ENCODE measurements at places on chromosomes 6 and 20.

GRCh38 chr20:11153819-11154218 is 480.0 kb upstream of the JAG1 start:
- no peak for DNase-seq

DNA sequence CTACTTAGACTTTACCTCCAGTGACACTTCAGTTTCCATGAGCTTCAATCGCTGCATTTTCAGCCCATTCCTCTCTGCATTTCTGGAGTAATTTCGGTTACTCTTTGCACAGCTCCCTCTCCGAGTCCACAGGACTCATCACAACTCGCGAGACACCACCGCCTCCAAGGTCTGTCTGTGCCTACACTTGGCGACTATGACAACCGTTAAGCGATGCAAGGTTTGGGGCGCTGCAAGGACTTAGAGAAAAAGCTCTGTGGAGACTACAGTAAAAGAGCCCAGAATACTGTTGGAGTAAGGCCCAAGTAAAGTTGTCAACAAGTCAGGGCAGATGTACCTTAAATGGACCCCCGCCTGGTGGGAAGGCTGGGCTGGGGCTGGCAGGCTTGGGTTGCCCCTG is 95.7 kb upstream of the RPS6KA2 start:
- no peak for DNase-seq

- no peak for DNase-seq
Measured at GRCh38 chr6:98775205-98775604, 59.2 kb upstream of the POU3F2 start.

- DNase-seq = no peak
Measured at GRCh38 chr6:170295510-170296422, 4.9 kb upstream of the DLL1 start.

- peak; percentile 48 for DNase-seq
Measured at GRCh38 chr6:47242483-47243386, 67.0 kb downstream of the TNFRSF21 start.

DNA sequence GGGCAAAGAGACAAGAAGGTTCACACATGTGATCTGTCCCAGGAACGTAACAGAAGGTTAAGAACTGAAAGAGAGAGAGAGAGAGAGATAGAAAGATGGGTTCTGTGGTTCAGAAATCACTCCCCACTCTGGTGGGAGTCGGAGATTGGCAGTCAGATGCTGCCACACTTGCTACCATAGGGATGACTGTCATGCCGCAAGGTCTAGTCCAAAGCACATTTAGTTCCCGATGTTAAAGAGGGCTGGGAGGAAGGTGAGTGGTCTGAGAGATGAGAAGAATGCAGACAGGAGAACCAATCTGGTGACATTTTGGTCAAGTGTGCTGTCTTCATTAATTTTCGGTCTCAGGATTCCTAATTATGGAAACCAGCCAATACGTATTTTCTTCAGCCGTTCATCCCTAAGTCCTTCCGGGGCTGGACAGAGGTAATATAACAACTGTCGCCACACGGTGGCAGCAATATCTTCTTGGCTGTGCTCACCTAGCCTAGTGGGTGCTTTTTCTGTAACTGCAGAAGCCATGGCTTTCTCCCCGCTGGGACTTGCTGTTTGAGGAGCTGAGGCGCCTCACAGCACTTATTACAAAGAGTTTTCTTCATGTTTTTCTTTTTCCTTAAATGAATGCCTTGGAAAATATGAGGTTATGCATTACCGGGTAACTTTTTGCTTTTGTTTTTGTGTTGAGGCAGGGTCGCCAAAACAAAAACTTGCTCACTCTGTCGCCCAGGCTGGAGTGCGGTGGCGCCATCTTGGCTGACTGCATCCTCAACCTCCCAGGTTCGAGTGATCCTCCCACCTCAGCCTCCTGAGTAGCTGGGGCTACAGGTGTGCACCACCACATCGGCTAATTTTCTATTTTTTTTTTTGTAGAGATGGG is 46.0 kb downstream of the SLC35D3 start:
- peak; percentile 65 for DNase-seq

- DNase-seq = no peak
Measured at GRCh38 chr6:12356983-12357972, 67.1 kb downstream of the EDN1 start.

DNA sequence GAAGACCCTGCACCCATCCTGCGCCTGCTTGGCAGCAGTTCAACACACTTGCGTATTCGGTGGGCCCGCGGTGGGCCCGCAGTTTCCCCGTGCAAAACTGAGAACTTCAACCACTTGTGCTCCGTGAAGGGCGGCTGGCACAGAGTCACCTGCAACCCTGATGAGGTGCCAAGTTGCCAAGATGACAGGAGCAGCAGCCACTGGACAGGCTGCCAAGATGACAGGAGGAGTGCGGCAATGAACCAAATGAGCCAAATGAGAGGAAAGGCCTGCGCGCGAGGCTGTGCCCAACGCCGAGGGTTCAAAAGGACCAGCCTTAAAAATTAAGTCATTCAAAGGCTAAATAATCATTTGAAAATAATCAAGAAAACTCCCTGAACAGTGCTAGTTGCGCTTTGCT is 20.1 kb downstream of the DIDO1 start:
- no peak for DNase-seq

DNA sequence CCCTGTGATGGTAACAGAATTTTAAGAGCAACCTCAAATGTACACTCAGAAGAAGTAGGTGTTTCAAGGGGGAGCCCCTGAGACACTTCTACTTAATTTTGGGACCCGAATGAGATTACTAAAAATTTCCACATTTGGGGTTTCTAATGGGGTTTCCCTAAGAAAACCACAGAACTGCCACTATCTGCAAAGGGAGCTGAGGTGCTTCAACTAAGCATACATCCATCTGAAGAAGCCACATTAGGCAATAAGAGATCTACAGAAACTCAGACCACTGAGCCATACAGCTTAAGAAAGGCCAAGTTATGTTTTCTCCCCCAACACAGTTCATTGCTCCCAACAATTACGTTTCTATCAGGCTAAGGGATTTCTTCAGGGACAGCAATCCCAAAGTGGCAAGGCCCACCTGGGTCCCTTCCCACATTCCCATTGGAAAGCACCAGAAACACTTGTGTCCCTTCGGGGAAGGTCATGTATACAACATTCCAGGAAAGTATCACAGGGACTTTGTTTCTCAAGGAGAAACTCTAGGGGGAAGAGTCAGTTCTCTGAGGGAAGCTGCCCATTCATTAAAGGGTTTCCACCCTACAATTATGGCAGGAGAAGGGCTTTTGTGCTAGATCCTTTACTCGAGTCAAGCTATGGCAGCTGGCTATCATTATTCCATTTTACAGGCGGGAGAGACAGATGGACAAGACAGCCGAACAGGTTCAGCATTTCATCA is 5.0 kb downstream of the BCL2L1 start:
- DNase-seq = no peak

- DNase-seq = no peak
Measured at GRCh38 chr6:52333840-52334200, 28.1 kb upstream of the PAQR8 start.

- DNase-seq = no peak
Measured at GRCh38 chr20:7248281-7249201, 481.1 kb downstream of the BMP2 start.

DNA sequence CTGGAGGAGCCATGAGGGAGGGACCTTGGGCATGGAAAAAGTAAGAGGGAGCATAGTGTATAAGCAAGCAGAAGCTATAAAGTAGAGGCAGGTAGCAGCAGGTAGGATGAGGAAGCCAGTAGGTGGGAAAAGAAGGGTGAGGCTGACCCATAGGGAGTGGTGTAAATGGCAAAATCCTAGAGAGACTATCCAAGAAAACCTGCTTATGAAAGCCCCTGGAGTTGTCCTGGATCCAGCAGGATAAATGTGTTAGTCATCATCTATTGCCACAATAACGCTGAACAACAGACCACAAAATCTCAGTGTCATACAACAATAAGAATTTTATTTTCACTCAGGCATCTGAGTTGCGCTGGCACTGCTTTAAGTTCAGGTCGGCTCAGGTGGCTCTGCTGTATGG is 30.2 kb downstream of the CHD6 start:
- DNase-seq = no peak

DNA sequence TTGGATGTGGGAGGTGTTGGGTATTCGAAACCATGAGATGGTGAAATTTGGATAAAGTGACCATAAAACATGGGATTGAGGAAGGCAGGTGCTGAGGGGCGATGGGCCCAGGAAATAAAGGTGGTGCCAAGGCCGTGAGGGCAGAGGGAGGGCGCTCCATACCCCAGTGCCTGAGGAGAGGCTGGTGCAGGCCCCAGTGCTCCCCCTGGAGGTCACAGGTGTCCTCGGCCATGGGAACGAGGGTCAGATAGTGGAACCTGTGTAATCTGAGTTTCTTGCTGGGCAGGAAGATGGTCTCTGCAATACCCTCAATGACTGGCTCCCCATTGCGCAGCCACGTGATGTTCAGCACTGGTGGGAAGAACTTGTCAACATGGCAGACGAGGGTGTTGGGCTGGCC is 16.2 kb downstream of the HLA-DPB1 start:
- no peak for DNase-seq

- peak; percentile 54 for DNase-seq
Measured at GRCh38 chr6:43021270-43022047, at the start of gene RRP36. TSS of gene RRP36 (plus strand) at chr6:43021623. CDS start at chr6:43021655, 32 bp downstream.

DNA sequence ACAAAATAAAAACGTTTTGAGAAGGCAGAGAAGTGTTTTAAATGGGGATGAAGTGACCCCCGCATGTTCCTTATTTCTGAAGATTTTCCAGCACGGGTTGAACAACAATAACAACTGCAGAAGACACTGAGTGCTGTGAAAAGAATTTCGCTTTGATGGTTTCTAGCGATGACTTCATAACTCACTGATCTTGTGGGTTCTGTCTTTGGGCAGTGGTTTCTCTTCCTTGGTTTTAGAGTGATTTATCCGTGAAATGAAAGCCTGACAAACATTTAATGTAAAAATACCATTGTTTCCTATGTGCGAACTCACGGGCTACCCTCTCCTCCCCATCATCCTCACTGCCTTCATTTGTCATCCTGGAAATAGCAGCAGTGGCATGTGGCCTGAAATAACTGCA is 793.9 kb downstream of the QKI start:
- DNase-seq = no peak

- DNase-seq = no peak
Measured at GRCh38 chr20:49037962-49038387, 8.1 kb upstream of the CSE1L start.

- DNase-seq = no peak
Measured at GRCh38 chr6:26195924-26196845, 109.0 kb downstream of the HFE start.

DNA sequence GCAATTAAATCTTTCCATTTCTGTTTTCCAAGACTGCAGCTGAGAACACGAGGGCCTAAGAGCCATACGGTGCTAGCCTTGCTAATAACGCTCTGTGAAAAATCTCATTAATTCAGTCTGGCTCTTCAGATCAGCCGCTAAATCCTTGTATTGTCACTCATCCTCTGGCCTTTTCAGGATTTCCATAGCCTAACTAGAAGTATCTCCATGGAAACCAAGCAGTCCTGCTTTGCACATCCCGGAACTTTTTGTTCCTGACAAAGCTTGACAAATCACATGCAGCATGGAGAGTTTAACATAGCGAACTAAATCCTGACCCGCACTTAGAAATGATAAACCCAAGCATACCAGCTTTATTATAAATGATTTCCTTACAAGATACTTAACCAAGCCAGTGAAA is 383.7 kb downstream of the CD83 start:
- no peak for DNase-seq

- DNase-seq = peak; percentile 42
Measured at GRCh38 chr20:39885975-39886649, 802.9 kb downstream of the MAFB start.

- no peak for DNase-seq
Measured at GRCh38 chr6:65776332-65776731, 69.3 kb upstream of the EYS start.

DNA sequence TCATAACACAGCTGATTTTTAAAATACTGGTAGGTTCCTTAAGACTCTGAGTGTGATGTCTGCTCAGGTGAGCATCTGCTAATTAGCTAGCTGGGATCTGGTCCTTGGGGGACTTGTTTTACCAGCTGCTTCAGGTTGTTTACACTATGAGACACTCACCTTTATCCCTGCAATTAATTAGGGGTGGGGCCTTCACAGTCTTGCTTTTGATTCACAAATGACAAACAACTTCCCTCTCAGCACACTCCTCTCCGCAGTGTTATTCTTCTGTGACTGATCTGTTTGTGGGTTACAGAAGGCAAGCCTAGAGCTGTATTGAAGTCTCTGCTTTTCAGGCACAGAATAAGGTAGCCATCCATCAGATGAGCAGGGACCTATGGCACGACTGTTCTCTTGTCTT is 62.0 kb upstream of the CD83 start:
- no peak for DNase-seq

DNA sequence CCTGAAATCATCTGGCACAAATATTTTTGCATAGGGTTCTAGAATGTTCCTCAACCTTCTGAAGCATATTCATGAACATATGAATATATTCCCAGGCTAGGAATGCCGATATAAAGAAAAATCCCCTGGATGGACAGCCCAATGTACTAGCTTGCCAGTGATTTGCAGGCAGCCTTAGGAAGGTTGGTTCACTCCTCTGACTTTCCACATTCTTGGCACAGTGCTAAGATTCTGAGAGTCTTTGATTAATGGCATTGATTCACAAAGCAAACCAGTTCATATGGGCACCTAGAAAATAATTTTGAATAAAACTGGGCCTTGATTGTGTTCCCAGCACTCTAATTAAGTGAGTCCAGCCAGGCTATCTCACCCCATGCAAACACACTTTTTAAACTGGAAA is 56.9 kb upstream of the ENPP4 start:
- no peak for DNase-seq

DNA sequence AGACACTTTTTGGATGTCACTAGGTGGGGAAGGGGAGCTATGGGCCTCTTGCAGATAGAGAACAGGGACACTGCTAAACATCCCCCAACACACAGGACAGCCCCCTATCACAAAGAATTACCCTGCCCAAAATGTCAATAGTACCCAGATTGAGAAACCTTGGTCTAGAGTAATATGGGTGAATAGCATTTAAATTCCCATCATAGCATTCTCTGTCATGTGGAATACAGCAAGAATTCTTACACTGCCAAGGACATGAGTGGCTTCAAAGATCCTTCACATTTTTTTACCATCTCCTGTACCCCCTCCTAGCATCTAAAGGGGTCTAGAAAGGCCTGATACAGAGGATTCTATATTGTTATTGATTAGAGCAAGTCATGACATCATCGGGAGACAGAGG is 83.1 kb upstream of the SSTR4 start:
- no peak for DNase-seq

- DNase-seq = no peak
Measured at GRCh38 chr6:24908650-24909035, 27.1 kb downstream of the RIPOR2 start.

DNA sequence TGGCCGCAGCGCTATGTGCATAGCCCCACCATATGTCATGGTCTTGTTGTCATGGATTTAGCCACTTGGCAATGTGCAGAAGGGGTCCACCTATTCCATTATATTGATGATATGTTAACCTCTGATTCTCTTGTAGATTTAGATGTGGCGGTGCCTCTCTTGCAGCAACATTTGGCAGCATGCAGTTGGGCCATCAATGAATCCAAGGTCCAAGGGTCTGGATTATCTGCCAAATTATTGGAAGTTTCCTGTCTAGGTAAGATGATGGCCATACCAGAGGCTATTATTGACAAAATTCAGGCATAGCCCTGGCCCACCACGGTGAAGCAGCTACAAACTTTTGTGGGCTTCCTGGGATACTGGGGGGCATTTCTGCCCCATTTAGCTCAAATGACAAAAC is 31.4 kb downstream of the HDDC2 start:
- no peak for DNase-seq

GRCh38 chr20:25280574-25281535 is 33.0 kb downstream of the PYGB start:
- DNase-seq = peak; percentile 10

- no peak for DNase-seq
Measured at GRCh38 chr6:151269321-151269995, 29.7 kb downstream of the AKAP12 start.

Data from mesothelial cell of epicardium (in vitro differentiated cells).